ENCODE measurements at places on chromosomes 5 and 9.

- DNase-seq: no peak
Measured at GRCh38 chr5:35717718-35718117, 100.1 kb downstream of the SPEF2 start.

DNA sequence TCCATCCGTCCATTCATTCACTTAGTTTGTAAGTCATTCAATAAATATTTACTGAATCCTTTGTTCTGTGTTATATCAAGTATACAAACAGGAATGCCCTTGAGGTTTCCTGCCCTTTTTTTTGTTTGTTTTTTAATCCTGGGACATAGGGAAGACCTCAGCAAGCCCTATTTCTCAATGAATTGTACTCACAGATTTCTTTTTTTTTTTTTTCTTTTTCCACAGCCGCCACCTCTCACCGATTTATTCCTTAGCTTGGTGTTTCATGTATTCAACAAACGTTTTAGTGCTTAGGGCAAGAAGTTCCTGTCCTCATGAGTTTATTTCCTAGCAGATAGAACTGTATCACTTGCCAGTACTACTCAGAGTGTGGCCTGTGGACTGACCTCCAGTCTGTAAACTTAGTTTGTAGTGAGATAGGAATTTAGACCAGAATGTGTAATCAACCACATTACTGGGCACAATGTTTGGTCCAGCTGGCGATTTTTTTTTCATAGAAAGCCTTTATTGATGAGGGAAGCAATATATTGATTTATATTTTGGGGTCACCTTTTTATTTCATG, 35.4 kb upstream of the C5orf47 start:
- no peak for DNase-seq

GRCh38 chr9:99093492-99093791, 11.5 kb upstream of the TGFBR1 start:
- no peak for DNase-seq

DNA sequence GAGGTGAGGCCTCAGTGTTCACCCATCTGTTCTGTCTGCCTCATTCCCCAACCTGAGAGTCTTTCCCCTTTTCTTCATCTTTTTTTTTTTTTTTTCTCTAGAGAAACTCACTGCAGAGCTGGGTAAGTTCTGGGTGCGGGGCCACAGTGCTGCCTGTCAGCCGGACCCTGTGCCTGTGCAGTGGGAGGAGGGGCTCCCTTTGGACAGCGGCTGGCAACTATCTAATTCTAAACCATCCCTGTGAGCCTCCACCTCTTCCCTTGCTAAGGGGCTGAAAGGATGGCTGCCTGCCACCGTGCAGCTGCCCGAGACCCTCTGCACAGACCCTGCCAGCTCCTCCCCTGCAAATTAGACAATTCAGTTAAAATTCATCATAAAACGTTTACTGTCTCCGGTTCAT, 14.1 kb downstream of the BTNL9 start:
- no peak for DNase-seq

- DNase-seq: no peak
Measured at GRCh38 chr9:91898451-91899218, 51.4 kb downstream of the ROR2 start.

DNA sequence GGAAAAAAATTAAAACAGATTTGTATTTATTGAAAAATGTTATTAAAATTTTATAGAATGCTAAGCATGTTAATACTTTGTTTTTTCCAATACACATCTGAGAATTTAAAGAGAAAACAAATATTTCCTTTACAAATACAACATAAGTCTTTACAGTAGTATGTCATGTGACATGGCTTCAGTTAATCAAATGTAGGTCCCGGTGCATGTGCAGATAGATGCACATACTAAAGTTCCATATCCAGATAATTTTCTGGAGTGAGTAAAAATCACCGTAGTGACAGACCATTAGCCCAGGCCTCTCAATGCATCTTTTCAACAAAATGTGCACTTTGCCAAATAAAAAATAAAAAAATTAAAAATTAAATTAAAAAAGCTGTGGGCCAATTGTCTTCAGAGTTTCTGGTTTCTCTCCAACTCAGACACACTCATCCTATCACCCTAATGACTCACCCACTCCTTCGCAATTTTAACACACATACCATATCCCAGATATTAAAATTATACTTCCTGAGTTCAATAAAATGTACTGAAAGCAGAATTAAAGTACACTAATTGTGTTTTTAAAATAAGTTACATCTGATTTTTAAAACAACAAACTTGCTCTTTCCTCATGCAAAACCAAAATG, 508.1 kb downstream of the NR2F1-AS1 start:
- DNase-seq: no peak

- DNase-seq: no peak
Measured at GRCh38 chr5:147643142-147643541, 133.3 kb upstream of the DPYSL3 start.

- no peak for DNase-seq
Measured at GRCh38 chr9:23821375-23822181, 4.5 kb downstream of the ELAVL2 start.

DNA sequence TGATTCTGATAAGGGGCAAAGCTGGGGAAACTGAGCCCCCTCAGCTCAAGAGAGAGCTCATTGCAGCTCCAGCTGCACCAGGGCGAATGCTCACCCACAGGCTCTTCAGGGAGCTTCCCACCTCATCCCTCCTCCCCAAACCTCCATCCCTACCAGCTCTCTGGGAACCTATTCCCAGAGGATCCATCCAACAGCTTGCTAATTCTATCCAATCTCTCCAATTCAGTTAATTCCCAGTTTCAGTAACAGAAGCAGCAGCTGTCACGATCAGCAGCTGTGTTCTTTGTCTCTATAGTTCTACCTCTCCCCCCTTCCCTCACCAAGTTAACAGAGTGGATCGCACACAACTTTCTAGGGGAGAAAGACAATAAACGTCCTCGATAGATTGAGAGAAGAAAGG, 135.5 kb upstream of the EFNA5 start:
- no peak for DNase-seq

DNA sequence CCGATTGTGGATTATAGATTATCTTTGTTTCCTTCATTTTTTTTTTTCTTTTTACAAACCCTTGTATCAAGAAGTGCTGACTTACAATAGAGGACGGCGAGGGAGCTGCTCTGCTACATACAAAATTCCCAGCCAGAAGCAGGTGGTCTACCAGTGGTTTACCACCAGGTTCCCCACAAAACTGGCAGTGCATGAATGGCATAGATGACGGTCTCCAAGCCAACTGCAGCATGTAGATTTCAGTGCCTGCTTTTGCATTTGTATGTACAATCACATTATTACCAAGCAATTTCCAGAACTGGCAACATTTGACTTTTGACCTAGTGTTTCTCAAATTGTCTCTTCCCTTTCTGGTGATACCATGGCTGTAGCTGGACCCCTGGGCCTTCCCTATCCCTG, 84.0 kb downstream of the ACER2 start:
- no peak for DNase-seq

GRCh38 chr9:61665829-61666228, 476.0 kb downstream of the SPATA31A7 start:
- DNase-seq: no peak

- no peak for DNase-seq
Measured at GRCh38 chr5:128040927-128041326, 42.6 kb upstream of the SLC12A2 start.

GRCh38 chr5:157828944-157829639, 29.9 kb downstream of the CLINT1 start:
- no peak for DNase-seq

GRCh38 chr5:3428334-3428733, 167.3 kb upstream of the IRX1 start:
- no peak for DNase-seq

- DNase-seq: no peak
Measured at GRCh38 chr9:126470241-126470993, 143.3 kb upstream of the LMX1B start.

- no peak for DNase-seq
Measured at GRCh38 chr9:32463500-32464293, 62.3 kb downstream of the RIGI start.

DNA sequence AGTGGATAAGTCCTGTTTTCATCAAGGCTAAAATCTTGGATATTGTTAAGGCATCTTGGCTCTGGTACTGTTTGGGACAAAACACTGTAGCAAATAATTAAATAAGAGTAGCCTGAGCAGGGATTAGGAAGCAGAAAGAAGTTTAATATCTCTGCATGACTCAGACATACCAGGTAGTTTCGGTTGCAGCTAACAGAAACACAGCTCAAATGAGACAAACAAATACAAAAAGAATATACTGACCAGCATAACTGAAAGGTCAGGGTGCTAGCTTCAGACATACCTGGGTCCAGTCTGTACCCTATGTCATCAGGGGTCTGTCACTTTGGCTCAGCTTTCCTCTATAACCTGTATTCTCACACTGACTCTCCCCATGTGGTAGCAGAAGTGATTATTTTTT, 156.4 kb upstream of the MAP3K1 start:
- DNase-seq: no peak

- no peak for DNase-seq
Measured at GRCh38 chr5:126499278-126499677, 76.1 kb downstream of the GRAMD2B start.

DNA sequence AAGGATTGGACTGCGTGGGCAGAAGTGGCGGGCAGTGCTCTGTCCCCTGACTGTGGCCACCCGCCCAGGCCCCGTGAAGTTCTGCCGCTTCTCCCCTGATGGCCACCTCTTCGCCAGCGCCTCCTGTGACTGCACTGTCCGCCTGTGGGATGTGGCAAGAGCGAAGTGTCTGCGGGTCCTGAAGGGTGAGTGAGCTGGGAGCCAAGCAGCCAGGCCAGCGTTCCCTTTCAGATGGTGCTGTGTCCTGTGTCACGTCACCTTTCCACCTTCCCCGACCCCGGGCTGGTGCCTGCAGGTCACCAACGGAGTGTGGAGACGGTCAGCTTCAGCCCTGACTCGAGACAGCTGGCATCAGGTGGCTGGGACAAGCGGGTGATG, 2.3 kb downstream of the WDR38 start:
- no peak for DNase-seq

DNA sequence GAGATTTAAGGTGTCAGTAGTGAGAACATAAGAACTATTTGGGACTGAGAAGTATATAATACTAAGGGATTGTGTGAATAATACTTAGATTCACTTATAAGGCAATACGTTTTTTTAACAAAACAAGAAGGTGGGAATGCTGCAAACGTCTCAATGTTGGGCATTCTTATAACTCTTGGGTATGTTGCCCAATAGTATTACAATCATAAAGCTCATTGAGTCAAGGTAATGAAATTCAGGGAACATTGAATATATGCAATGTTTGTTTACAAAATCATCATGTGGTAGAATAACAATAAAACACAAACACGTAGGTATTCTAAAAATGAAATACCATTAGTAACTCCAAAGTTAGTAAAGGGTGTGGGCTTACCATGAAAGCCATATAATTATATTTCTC, 400.7 kb downstream of the KIAA0825 start:
- DNase-seq: no peak

DNA sequence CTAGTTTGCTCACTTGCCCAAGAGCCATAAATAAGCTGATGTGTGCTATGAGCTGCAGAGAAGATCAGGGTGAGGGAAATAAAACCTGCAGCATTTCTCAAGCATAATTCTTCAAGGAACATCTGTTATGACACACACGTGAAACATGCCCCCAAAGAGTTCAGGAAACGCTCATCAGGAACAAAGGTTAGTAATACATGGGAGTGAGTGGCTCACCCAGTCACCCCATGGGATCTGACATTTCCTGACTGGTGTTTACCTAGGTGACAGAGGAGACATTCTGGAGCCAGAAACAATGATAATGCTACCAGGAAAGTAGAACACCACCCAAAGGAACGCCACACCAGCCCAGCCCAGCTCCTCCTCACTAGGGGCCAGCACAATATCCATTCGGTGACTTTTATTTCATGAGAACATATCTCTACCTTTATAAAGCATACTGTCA, 66.0 kb downstream of the FRMD3 start:
- no peak for DNase-seq

DNA sequence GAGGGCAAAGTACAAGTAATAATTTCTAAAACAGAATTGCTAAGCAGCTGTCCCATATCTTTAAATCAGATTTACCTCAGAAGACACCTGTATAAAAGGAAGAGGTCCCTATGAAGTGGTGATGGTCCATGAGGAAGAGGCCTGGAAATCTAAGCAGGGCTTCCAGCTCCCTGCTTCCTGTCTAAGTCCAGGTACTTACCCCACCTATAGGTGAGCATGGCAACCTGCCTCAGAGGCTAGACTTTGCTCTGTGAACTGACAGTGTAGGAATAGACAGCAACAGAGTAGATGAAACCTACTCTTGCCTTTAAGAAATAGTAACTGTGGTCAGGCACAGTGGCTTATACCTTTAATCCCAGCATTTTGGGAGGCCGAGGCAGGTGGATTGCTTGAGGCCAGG, 55.8 kb upstream of the ARRDC3 start:
- no peak for DNase-seq

Data from activated CD8-positive, alpha-beta memory T cell treated with anti-CD3 and anti-CD28 coated beads for 1 hour (primary cell).